ENCODE measurements at places on chromosomes 4 and X.

- DNase-seq = no peak
These were observed 3.0 kb downstream of the RAP2C start for GRCh38 chrX:132216283-132216682.

GRCh38 chr4:3525532-3526430, 6.4 kb downstream of the LRPAP1 start:
- DNase-seq = no peak

- no peak for DNase-seq
These were observed 613 bp downstream of the GLRB start for GRCh38 chr4:157076578-157076947.

DNA sequence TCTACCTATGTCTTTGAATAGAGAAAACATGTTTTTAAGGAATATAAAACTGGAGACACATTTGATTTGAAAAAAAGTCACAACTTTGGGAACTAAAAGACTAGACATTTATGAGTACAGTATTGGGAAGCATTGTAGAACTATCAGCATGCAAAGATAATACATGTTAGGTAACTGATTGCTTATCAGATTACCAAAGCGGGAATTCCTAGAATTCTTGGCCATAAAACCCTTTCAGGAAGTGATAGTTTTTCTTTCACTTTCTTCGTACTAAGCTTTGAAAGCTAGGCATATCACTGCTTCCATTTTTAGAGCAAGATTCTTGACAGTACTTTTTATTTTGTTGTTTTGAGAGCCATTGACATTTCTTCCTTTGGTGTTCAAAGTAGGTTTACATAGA, 646.6 kb upstream of the PITX2 start:
- no peak for DNase-seq

DNA sequence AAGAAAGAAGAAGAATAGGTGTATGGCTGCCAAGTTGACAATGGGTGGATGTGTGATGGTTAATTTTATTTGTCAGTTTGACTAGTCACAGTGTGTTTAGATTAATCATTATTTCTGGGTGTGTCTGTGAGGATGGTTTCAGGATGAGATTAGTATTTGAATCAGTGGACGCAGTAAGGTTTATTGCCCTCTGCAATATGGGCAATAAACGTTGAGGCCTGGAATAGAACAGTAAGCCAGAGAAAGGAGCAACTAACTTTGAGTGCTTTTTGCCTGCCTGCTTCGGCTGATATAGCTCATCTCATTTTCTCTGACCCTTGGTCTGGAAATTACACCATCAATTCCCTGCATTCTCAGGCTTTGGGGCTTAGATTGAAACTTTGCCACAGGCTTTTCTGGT, 140.8 kb upstream of the SPANXN4 start:
- no peak for DNase-seq

DNA sequence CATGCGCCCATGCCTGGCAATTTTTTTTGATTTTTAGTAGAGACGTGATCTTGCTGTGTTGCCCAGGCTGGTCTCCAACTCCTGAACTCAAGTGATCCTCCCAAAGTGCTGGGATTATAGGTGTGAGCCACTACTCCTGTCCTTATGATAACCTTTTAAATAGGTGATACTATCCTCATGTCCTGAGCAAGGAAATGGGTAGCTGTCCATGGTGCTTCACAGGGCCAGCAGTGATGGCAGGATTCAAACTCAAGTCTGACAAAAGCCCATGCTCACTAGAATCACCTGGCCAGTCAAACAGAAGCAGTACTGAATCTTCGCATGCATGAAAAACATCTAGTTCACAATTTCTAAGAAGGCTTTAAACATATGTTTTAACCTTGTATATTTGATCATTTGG, 235.1 kb downstream of the NR3C2 start:
- no peak for DNase-seq

DNA sequence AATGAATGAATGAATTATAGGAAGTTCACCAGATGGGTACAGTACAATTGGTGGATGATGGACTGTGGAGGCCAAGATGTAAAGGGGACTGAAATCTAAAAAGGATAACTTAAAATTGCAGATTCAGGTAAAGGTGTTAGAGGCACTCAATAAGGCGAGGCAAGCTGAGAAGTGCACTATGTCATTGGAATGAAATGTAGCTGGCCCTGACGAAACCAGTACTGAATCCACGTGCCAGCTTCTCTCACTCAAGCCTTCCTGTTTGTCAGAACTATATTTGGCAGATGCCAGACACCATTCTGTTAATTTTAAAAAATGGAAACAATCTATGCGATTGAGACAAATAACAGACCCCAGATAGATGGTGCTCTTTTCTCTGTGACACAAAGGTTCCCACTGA, 1039.1 kb upstream of the TENM3 start:
- no peak for DNase-seq

Data from stimulated activated CD4-positive, alpha-beta T cell treated with anti-CD3 and anti-CD28 coated beads, Interleukin-1b, Interleukin-23, amount 100 ng/mL, for 1 hour (primary cell).